Myocyte (in vitro differentiated cells): ENCODE measurements at places on chromosomes 1 and 21. TPM values are rescaled to one million over a fixed set of nuclear protein-coding genes. Genes with fewer than 3 reads are reported as not detected.

DNA sequence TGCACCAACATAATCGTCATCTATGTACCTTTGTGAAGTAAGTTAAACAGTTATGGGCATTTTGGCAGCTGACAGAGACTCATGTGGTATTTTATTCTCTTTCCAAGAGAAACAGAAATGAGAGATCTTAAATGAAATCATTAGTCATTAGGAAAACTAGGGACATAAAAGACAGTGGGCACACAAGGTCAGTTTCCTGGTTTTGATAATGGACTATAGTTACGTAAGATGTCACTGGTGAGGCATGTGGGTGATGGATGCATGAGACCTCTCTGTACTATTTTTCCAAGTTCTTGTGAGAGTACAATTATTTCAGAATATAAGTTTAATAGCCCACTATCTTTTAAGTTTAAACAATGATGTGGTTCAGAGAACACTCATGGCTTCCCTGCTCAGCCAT is 216.9 kb downstream of the APP start:
- no peak for DNase-seq

DNA sequence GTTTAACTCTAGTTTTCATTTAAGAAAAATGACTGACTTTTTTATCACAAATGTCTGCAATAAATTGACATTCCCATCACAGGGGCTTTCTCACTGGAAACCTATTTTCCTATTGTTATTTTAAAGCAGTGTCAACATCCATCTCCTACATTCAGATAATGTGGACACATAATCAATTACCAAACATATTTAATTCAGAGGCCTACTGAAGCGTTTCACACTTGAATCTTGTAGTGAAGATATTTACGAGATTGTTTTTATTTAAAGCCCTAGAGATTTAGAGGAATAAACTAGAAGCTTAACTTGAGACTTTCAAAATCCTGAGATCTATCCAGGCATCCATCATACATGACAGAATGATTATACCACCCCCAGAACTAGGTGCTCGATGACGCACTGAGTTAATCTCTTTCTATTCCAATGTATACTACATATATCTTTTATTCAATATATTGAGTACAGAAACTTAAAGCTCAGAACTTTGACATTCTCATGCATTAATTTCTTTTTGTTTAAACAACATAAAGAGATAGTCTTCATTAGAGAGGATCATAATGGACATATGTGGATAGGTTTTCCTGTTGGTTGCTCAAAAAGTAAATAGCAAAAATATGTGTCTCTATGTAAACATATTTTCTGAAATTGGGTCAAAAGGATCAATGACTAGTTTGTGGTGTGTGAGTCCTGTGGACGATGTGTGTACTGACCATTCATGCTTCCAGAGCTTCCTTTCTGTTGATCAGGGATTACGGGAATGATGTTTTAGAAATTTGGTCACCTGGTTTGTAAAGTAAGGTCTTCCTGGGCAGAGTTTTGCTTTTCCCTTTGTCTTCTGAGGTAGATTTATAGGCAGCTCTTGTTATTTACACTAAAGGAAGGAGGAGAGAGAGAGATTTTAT is 171.5 kb upstream of the HMCN1 start:
- no peak for DNase-seq

DNA sequence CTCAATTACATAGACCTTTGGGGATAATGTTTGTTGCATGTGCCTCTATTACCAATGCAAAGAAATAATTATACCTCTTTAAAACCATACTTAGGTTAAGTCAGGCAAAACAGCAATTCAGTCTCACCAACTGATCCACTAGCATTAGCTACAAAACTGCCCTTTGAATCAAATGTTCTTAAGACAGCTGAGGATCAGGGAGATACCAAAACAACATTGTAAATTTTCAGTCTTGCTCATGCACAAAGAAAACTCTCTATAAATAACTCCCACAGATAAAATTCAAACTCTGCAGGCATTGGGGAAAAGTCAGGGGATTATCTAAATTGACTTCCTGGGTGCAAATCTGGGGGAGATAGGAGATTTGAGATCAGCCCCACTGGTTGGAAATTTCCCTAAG is 100.9 kb upstream of the DPT start:
- no peak for DNase-seq

GRCh38 chr1:231417513-231417912 is 4.6 kb downstream of the EGLN1 start:
- no peak for DNase-seq

Gene TNFSF4
- 4.3 and 8.7 TPM in 2 replicates for total RNA-seq

DNA sequence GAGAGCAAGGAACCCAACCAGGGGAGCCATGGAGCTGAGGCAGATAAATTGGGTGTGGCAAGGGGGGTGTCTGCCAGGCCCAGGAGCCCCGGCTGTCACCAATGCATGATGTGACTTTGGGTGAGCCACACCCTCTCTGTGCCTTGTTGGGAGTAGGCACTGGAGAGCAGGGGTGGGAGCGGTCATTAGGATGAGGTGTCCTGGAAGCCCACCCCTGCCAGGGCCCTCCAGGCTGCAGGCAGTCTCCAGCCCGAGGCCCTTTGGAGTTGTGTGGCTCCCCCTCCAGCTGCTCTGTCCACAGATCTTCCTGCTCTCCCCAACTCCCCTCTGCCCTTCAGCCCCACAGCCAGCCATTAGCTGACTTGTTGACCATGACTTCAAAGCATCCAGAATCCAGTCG is 11.4 kb downstream of the MX2 start:
- no peak for DNase-seq

Gene MYBPH
- total RNA-seq = 1,679 and 2,440 TPM in 2 replicates

DNA sequence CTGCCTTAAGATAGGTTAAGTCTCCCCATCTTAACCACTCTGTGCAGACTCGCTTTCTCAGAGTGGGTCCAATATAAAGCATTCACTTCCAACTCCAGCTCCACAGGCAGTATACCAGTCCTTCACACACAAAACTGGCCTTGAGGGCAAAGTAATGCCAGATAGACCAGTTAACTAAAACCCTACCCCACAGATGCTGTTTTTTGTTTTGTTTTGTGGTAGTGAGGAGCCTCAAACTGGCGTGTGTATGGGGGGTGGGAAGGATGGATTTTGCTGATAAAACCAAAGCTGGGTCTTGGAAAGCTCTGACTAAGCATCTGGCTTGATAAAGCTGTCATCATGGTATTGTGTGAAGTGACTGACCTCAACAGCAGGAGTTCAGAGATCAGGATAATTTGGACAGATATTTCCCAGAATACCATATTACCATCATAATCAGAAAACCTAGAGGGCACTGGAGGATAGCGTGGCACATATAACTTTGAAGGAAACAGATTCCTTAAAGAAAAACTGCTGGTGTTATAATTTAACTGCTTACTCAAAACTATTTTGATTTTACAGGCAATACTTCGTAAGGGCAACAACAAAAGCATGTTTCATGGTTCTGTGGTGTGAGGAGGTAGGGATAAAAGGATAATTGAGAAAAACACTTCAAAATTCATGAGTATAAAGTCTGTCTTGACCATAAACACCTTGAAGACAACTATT is 29.6 kb upstream of the CPLANE2 start:
- peak; percentile 72 for DNase-seq

Gene DDI2
- total RNA-seq = 26.6 and 34.7 TPM in 2 replicates

DNA sequence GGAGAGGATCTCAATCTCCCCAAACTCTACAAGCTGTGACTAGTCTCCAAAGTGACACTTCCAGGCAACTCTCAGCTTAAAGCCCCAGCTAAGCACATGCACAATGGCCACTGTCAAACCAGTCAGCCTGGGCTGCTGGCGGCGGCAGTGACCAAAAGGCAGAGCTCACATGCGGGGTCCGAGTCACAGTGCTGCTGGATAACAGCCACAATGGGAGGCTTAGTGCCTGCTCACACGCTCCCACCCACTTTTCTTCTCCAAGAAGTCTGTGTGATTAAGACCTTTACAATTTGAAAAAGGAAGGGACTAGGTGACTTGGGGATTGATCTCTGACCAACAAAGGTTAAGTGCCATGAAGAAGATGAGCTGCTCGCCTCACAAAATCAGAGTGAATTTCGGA is 16.8 kb downstream of the RIPK4 start:
- DNase-seq = no peak

DNA sequence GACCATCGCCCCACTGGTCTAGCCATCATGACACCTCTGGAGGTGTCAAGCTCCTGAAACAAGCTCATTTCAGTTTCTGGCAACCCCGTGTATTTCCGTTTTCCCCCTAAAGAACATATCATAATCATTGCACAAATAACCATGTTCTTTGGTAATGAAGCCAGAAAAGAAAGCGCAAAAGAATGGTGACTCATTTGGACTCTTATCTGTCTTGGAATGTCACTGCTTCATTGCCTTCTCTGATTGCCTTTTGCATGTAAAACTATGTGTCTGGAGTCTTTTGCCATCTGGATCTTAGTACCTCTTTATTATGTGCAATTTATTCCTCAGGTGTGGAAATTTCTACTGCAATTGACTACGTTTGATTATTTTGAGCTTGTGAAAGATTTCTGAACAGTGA is 110.5 kb downstream of the COLGALT2 start:
- DNase-seq = no peak

Gene TRIM58
- not detected in 2 replicates for total RNA-seq

GRCh38 chr1:162011337-162012012 is 12.2 kb downstream of the OLFML2B start:
- peak; percentile 100 for DNase-seq

Gene PLPPR4
- 2.1 and 3.1 TPM in 2 replicates for total RNA-seq

- peak; percentile 89 for DNase-seq
These were observed 52.5 kb downstream of the POU2F1 start for GRCh38 chr1:167273027-167273800.

Gene DNASE2B
- not detected in 2 replicates for total RNA-seq
